Sigmoid colon (tissue), 7 donors: ENCODE measurements at places on chromosomes 7 and 10. TPM values are rescaled to one million over a fixed set of nuclear protein-coding genes. Genes with fewer than 3 reads are reported as not detected.

- H3K36me3 ChIP-seq, result no peaks in the 10 kb centered on the region
- no peak for DNase-seq
- H3K27me3 ChIP-seq, result no peaks in the 10 kb centered on the region
- H3K27ac ChIP-seq, result no peak overlapping the region
- H3K4me1 ChIP-seq, result no peaks in the 10 kb centered on the region
Measured at GRCh38 chr10:11631890-11632587, 20.6 kb upstream of the USP6NL start.

DNA sequence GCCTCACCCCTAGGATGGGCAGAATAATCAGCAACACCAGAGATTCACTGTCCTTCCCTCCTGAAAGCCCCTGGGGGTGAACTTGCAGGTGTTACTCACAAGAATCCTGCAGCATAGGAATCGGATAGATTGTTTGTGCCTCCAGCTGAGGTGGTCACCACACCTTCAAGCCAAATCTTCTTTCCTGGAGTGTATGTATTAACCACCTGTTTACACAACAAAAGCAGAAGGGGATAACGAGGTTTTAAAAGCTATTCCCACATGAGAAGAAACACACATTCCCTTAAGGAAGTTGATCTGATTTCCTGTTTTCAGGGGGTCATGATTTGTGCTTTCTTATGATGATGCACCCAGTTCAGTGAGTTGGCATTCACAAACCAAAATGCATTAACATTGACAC is 173.8 kb upstream of the HPS1 start:
- H3K36me3 ChIP-seq, result no peaks in the 10 kb centered on the region
- DNase-seq, result no peak
- no peak overlapping the region for H3K4me3 ChIP-seq
- peaks cover 27% of the 10 kb centered on the region for H3K4me1 ChIP-seq
- H3K27me3 ChIP-seq, result no peaks in the 10 kb centered on the region

DNA sequence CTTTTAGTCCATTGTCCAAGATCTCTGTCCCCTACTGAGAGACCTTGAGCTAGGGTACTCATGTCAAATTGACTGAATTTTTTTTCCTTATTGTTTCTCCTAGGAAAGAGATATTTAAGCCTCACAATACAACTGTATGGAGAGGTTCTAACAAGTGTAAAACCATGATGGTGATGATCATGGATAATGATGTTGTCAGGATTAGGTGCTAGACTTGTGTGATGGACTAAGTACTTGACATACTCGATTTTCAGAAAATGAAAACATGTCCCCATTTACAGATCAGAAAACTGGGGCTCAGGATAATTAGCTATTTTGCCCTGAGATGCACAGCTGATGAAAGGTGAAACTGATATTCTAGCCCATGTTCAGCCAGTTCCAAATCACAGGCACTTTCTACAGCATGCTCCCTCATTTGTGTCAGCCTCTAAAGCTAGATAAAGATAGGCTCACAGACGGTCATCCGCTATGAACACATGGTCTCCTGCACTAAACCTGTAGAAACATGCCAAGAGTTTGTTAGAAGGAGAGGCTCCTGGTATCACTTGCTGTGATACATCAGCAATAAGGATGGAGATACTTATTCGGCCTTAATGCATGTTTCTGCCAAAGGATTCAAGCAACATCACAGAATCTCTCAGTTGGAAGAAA is 67.6 kb downstream of the CREB3L2 start:
- H3K36me3 ChIP-seq, result no peaks in the 10 kb centered on the region
- DNase-seq, result no peak
- H3K27me3 ChIP-seq, result no peaks in the 10 kb centered on the region
- H3K4me1 ChIP-seq, result peaks cover 58% of the 10 kb centered on the region
- peak overlapping the region; percentile 3 for H3K4me3 ChIP-seq
- peak overlapping the region; percentile 71 for H3K27ac ChIP-seq

DNA sequence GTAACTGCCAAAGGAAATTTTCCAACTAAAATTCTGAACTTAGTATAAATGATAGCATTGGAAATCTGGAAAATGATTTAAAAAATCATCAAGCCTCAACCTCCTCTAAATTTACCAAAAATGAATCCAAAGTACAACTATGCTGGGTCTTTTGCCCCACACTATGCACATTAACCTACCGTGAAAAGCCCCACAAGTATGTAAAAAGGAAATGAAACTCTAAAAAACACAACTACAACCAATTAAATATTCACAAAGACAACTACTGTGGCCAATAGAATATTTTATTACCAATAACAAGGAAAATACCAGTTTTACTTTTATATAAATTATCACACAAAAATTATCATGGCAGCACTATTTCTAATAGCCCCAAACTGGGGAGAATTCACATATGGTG is 19.3 kb downstream of the EIF3A start:
- no peak overlapping the region for H3K4me3 ChIP-seq
- no peaks in the 10 kb centered on the region for H3K4me1 ChIP-seq
- H3K27me3 ChIP-seq, result no peaks in the 10 kb centered on the region
- peaks cover 56% of the 10 kb centered on the region for H3K36me3 ChIP-seq
- no peak overlapping the region for H3K27ac ChIP-seq

DNA sequence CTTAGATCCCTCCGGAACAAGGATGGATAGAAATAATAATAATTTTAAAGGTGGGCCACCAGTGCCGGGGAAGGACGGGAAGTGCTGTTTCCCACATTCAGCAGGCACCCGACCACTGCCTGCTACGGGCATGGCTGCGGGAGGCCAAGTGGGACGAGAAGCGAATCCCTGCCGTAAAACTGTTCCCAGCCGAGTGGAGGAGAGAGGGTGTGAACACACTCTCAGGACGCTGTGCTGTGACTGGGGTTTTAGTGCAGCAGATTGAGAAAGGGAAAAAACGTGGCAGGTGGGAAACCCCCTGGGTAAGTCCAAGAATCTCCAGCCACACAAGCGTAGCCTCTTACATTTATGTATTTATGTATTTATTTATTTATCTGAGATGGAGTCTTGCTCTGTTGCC is 158.8 kb downstream of the DNAJB6 start:
- peak; percentile 19 for DNase-seq
- no peaks in the 10 kb centered on the region for H3K27me3 ChIP-seq
- no peak overlapping the region for H3K4me3 ChIP-seq
- no peak overlapping the region for H3K27ac ChIP-seq

DNA sequence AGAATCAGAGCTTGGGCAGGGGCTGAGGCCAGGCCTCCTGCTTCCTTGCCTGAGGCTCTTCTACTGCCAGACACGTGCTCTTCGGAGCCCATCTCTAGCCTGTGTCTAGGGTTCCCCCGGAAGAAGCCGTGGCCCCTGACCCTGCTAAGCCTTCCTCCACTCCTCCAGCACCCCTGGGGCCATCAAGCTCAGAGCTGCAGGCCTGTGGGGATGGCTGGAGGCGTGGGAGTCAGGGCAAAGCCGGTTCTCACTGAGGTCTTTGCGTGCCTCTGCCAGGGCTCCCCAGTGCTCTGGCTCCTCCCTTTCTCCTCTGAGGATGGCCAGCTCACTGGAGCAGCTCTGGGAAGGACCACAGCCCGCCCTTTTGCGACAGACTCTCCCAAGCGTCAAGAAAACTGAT is 34.4 kb downstream of the GHRHR start:
- no peak overlapping the region for H3K4me3 ChIP-seq
- no peaks in the 10 kb centered on the region for H3K27me3 ChIP-seq
- no peaks in the 10 kb centered on the region for H3K36me3 ChIP-seq
- no peak overlapping the region for H3K27ac ChIP-seq
- no peaks in the 10 kb centered on the region for H3K4me1 ChIP-seq
- no peak for DNase-seq

DNA sequence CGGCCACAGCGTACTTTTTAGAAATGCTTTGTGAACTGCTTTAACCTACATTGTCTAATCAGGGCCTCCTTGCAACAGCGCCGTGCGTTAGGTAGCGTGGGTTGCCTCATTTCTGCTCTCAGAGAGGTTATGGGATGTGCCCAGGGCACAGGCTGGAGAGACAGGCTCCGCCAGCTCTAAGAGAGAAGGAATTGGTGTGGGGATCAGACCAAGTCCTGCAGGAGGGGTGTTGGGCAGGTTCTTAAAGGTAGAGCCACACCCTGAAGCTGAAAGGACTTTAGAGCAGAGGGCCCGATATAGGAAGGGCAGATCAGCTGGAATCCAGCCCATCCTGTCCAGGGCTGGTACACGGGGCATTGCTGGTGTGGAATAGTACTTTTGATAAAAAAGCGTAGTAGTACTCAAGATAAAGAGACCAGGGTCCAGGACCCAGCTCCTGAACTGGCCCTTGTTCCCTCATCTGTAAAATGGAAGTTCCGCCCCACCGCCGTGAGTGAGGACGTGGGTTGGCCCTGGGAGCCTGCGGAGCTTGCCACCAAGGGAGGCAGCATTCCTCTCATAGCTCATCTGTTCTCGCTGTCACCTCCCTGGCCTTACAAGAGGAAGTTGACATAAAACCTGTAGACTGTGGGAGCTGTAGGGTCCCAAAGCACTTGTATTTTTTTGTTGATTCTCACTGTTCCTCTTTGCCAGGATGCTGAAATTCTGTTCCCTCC is 37.2 kb downstream of the TMEM120A start:
- H3K27ac ChIP-seq, result no peak overlapping the region
- DNase-seq, result no peak
- no peaks in the 10 kb centered on the region for H3K27me3 ChIP-seq
- peaks cover 21% of the 10 kb centered on the region for H3K36me3 ChIP-seq

GRCh38 chr7:93148727-93149126 is 542 bp upstream of the SAMD9L start:
- H3K27me3 ChIP-seq, result no peaks in the 10 kb centered on the region
- peaks cover 5% of the 10 kb centered on the region for H3K4me1 ChIP-seq
- no peak for DNase-seq
- H3K36me3 ChIP-seq, result no peaks in the 10 kb centered on the region
- no peak overlapping the region for H3K4me3 ChIP-seq

- peaks cover 10% of the 10 kb centered on the region for H3K27me3 ChIP-seq
- no peak overlapping the region for H3K4me3 ChIP-seq
- DNase-seq, result no peak
- H3K36me3 ChIP-seq, result no peaks in the 10 kb centered on the region
Measured at GRCh38 chr10:100333661-100334440, 3.8 kb upstream of the PKD2L1 start.

DNA sequence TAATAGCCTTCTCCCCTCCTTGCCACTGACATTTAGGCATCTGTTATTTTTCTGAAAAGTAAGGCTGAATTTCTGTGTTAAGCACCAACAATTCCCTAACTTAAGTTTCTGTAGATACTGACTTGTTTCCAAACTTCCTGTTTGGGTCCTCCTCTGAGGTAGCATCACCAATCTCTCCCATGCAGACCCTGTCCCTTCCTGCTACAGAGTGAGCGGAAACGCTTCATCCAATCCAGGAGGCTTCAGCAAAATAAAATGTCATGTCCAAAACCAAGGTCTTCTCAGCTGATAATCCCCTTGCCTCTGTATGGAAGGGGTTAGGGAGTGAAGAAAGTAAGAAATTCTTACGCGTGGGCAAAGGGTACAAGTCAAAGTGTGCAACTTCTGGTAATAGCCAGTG is 29.9 kb downstream of the XPNPEP1 start:
- H3K27ac ChIP-seq, result peak overlapping the region; percentile 75
- peaks cover 38% of the 10 kb centered on the region for H3K4me1 ChIP-seq
- H3K27me3 ChIP-seq, result no peaks in the 10 kb centered on the region
- peaks cover 21% of the 10 kb centered on the region for H3K36me3 ChIP-seq
- H3K4me3 ChIP-seq, result no peak overlapping the region
- DNase-seq, result no peak

- no peak for DNase-seq
- H3K4me1 ChIP-seq, result no peaks in the 10 kb centered on the region
- H3K27me3 ChIP-seq, result no peaks in the 10 kb centered on the region
- H3K4me3 ChIP-seq, result no peak overlapping the region
- H3K36me3 ChIP-seq, result no peaks in the 10 kb centered on the region
- no peak overlapping the region for H3K27ac ChIP-seq
Measured at GRCh38 chr10:103465411-103466179, 6.9 kb upstream of the CALHM1 start.

DNA sequence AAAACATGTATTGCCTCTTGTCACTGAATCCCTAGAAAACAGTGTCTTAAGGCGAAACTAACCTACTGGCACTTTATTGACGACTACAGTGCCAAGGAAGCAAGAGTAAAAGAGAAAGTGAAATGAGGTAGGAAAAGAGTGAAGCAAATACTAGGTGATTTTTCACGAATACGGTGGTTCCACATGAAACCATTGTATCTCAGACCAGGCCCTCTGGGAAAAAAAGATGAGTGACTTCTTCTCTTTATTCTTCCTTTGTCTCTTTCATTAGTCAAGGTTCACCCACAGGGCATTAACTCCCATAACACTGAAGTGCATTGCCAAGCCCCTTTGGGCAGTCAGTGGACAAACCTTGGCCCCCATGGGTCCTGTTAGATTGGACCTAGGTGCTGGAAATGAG is 16.2 kb upstream of the MACC1 start:
- H3K4me1 ChIP-seq, result no peaks in the 10 kb centered on the region
- H3K36me3 ChIP-seq, result no peaks in the 10 kb centered on the region
- no peaks in the 10 kb centered on the region for H3K27me3 ChIP-seq
- no peak for DNase-seq
- H3K4me3 ChIP-seq, result no peak overlapping the region
- H3K27ac ChIP-seq, result no peak overlapping the region

- H3K4me3 ChIP-seq, result no peak overlapping the region
- DNase-seq, result no peak
Measured at GRCh38 chr7:135466442-135467206, 43.3 kb downstream of the CNOT4 start.

DNA sequence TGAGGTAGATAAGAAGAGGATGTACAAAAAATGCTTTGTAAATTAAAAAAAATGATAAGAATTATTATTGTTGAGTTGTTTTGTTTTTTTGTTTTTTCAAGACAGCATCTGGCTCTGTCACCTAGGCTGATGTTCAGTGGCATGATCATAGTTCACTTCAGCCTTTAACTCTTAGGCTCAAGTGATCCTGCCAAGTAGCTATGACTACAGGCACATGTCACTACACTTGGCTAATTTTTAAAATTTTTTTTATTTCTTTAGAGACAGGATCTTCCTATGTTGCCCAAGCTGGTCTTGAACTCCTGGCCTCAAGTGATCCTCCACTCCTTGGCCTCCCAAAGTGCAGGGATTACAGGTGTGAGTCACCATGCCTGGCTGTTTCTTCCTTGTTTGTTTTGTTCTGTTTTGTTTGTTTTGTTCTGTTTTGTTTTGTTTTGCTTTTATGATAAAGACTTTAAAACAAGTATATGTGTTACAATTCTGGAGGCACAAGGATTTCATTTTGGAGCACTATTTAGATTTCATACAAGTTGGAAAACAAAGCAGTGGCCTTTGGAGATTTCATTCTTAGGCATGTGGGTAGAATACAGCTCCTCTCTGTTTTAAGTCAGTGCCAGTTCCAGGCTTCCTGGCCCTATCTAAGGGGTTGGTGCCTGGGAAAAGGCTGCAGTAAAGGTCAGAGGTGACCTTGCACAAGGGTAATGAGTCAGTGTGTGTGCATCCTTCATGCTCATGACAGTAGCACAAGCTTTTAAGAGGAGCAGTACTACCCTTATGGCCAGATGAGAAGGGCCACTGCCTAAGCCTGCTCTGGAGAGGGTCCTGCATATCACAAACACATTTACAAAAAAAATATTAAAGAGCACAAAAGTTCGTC is 17.9 kb downstream of the FGFBP3 start:
- no peak overlapping the region for H3K27ac ChIP-seq
- no peaks in the 10 kb centered on the region for H3K36me3 ChIP-seq
- no peak for DNase-seq
- peaks cover 15% of the 10 kb centered on the region for H3K4me1 ChIP-seq

GJD4 gene
- not detected for total RNA-seq

CTAGE6 gene
- not detected for total RNA-seq

TMEM120A gene
- 28.2 TPM for total RNA-seq

BAMBI gene
- total RNA-seq, result 3.6 TPM

CYP3A7 gene
- total RNA-seq, result 0.33 TPM

TAS2R5 gene
- total RNA-seq, result 2.5 TPM

WNT2 gene
- total RNA-seq, result under 0.01 TPM

STOX1 gene
- total RNA-seq, result 2.9 TPM

SH2B2 gene
- 9.8 TPM for total RNA-seq

AGAP5 gene
- total RNA-seq, result 5.4 TPM

UCMA gene
- not detected for total RNA-seq
